ENCODE measurements at places on chromosomes 1 and 21.

- DNase-seq: no peak
These were observed 3.3 kb upstream of the S100A3 start for GRCh38 chr1:153552335-153552734.

DNA sequence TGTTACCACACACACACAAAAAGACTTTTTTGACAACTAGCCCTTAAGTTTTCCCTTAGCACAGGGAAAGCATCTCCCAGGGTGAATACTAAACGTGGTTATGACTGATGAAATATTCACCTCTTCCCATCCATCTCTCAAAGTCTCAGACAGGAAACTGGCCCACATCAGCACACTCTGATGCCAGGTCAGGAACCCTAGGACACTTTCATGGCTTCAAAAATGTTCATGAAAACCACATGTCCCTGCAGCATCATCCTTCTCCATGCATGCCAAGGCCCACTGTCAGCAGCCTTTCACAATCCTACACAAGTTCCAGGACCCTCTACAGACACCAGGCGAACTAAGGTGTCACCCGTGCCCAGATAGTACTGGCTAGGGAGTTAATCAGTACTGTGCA, 68.7 kb downstream of the DNTTIP2 start:
- DNase-seq: no peak

- DNase-seq: no peak
These were observed 2.0 kb downstream of the GRHL3 start for GRCh38 chr1:24321126-24321525.

DNA sequence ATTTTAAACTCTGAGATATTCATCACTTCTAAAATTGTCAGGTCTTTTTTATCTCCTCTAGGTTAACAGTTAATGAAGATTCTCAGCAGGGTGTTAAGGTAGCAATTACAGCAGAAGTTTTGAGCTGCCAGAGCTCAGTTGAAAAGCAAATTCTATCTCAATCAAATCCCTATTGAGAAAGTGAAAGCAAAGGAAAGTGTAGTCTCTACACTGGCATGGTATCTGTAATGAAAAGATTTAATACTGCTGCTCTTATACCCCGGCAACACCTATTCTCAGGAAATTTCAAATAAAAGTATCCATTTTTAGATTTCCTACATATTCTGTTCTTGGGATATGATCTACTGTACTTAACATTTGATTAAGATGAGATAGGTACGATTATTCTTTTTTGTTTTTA, 913.5 kb downstream of the MRPL39 start:
- DNase-seq: no peak

DNA sequence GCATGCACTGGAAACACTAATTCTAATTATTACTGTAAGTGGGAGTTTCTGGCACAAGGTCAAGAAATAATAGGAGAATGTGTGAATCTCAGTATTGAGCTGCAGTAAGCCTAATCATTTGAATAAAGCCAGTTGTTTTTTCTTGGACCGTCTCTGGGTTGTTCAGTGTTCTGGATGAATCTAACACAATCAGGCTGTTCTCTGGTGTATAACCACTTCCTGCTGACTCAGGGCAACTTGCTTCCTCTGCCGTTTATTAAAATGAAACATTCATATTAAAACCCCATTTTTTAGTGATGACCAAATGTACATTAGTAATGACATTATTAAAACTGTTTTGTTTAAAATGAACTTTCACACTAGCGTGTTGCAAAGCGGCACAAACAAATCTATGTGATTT, 273.1 kb upstream of the SNX7 start:
- DNase-seq: no peak

DNA sequence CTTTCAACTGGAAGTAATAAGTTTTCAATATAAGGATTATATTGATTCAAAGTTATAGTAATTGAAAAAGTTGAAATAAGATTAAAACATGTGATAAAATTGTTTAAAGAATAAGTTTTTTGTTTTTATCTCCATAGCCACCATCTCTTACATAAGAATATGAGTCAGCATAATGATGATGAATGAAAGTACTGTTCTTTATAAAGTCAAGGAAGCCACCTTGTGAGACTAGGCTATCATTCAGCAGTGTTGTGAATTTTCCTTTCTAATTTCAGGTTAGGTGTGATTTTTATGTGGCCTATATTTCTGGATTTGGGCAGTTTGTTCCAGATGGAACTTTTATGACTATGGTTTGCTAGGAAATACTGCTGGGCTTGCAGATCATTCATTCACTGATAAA, 22.4 kb upstream of the ASB17 start:
- DNase-seq: no peak

DNA sequence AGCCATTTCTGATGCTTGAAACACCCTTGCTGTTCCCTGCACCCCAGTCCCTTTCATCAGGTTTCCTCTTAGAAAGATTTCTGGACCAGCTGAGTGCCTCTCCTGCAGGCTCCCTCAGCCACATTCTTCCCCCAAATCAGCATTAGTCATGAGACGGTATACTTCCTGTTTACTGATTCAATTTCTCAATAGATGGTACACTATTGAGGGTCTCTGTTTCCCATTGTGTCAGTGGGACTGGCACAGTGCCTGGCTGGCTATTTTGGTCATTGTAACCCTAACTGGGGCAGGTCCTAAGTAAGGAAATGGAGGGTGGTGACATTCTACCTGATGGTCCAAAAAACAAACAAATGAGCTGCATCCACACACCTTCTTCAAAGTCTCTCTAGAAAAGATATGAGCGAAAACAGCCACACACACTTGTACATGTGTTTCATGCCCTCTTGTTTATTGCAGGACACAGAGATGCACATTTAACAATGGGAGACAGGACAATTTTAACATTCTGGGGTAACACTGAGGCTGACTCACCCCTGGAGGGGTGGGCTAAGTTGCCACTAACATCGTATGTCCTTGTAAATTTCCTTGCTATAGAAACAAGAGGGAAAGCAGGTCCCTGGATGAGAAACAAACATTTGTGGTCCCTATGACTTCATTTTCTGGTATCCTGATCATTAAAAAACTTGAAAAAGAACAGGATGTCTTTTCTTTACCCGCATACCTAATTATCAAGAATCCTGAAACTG, 77.5 kb downstream of the RRAGC start:
- DNase-seq: no peak

- DNase-seq: no peak
These were observed 14.8 kb downstream of the AVPR1B start for GRCh38 chr1:206102292-206102936.

- no peak for DNase-seq
These were observed 50.0 kb upstream of the SLC19A1 start for GRCh38 chr21:45592208-45592619.

DNA sequence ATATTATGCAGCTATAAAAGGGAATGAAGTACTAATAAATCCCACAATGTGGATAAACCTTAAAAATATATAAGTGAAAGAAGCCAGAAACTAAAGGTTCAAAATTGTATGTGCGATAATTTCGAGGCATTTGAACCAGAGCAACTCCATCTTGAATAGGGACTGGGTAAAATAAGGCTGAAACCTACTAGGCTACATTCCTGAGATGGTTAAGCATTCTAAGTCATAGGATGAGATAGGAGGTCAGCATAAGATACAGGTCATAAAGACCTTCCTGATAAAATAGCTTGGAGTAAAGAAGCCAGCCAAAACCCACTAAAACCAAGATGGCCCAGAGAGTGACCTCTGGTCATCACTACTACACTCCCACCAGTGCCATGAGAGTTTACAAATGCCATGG, 103.1 kb downstream of the SLC16A1 start:
- no peak for DNase-seq

DNA sequence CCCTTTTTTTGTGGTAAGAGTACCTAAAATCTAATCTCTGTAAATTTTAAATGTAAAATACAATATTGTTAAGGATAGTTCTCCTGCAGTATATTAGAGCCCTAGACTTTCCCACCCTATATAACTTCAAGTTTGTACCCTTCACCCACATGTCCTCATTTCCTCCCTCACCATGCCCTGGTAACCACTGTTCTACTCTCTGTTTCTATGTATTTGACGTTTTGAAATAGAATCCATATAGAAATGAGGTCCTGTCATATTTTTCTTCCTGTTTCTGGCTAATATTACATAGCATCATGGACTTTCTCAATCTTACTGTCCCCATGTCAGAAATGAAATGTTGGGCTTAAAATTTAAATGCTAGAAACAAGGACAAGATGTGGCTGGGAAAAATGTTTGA, 24.8 kb downstream of the GBP7 start:
- DNase-seq: no peak

DNA sequence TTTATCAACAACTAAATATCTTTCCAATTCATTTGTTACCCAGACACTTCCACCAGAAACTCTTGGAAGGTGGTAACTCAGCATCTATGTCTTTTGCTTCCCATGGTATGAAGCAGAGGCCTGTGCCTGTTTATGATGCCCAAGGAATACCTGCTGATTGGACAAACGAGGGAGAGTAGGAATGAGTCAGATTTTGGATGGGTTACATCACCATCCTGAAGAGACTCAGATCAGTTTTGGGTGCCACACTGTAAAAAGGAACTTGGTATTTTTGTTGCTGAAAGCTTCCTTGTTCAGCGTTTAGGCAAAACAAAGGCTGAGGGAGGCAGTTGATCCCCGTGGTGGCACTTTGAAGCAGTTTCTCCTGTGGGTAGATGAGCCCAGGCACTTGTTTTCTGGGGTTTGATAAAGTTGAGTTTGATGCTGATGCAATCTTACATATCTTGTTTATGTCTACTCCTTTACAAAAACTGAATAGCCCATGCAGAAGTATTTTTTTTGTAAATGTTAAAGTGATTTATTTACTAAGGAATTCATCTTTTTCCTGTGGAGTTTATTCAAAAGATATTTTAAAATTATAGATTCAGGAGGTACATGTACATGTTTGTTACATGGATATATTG, 26.7 kb upstream of the CYP4X1 start:
- DNase-seq: no peak

DNA sequence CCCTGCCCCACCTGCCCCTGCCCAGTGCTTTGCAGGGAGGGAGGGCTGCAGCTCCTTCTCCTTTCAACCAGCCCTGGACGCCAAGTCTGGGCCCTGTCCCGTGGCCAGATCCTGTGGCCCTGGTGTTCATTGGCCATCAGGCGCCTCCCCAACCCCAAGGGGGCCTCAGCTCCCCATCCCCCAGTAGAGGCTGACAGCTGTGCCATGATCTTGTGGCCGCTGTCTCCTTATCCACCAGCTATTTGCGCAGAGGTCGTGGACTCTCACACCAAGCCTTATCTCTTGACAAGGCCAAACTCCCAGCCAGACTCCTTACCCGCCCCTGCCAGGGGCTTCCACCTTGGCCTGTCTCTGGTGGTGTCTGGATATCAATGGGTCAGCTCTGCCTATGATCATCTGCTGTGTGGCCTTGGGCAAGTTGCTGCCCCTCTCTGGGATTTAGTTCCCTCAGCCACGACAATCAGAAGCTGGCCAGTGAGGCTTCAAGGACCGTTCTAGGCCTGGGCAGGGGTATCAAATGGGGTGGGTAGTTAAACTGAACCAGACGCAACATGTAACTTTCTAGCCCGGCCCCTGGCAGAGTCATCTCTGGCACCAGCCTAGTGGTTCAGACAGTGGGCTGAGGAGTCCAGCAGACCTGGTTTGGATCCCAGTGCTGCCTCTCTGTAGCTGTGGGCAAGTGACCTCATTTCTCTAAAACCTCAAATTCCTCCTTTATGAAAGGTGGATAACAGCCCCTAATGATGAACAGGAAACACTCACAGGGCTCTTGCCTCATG, 3.3 kb upstream of the COL8A2 start:
- DNase-seq: no peak

DNA sequence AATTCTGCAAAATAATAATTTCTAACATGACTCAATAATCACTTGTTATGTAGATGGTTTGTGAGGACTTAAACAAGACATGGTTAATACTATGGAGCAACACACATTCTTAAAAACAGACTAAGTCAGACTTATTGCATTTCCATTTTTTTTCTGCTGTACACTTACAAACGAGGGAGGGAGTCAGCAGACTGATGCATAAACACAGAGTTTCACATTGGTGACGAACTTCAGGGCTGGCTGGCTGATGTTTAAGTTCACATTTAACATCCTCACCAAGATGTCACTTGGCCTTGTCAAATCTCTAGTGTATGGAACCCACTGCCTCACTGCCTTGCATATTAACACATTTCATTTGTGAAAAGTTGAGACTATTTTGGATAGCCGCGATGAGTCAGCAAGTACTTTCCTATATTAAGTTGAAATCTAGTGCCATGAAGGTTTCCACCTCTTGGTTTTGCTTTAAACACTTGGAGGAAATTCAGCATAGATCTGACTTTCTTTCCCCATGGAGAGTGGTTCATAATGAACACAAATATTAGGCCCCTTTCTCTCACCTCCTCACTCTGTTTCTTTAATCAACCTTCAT, 337.5 kb upstream of the RUNX1 start:
- no peak for DNase-seq

GRCh38 chr1:205754857-205755256, 4.9 kb upstream of the NUCKS1 start:
- no peak for DNase-seq

- DNase-seq: no peak
These were observed 72.9 kb upstream of the SELENON start for GRCh38 chr1:25727088-25727487.

GRCh38 chr1:240441669-240442068, 170.3 kb downstream of the GREM2 start:
- no peak for DNase-seq

DNA sequence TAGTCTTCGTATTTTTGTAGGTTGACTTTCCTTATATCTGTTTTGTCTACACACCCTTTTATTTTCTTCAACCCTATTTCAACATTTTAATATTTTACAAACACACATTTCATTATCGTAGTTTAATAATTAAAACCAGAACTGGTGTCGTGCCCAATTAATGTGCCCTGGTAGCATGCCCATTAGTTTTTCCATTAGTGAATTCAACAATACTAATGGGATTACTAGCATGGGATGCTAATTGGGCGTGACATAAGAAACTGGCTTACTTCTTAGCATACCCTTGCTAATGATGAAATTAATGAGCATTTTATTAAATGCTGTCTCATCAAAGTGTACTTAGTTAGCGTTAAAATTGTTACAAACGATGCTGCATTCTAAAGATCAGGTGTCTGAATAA, 332.7 kb downstream of the USH2A start:
- DNase-seq: no peak

DNA sequence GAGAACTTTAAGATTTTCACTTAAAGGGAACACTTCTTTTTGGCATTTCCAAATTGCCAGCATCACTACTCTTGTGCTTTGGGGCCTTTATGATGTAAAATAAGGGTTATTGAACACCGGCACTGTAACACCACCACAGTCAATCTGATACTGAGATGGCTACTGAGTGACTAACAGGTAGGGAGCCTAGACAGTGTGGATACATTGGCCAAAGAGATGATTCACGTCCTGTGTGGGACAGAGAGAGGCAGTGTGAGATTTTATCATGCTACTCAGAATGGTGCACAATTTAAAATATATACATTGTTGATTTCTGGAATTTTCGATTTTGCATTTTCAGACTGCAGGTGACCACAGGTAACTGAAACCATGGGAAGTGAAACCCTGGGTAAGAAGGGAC, 261.6 kb downstream of the SPATA17 start:
- no peak for DNase-seq

Data from activated CD8-positive, alpha-beta memory T cell treated with anti-CD3 and anti-CD28 coated beads for 48 hours (primary cell).